ENCODE measurements at places on chromosomes 6 and 20.

DNA sequence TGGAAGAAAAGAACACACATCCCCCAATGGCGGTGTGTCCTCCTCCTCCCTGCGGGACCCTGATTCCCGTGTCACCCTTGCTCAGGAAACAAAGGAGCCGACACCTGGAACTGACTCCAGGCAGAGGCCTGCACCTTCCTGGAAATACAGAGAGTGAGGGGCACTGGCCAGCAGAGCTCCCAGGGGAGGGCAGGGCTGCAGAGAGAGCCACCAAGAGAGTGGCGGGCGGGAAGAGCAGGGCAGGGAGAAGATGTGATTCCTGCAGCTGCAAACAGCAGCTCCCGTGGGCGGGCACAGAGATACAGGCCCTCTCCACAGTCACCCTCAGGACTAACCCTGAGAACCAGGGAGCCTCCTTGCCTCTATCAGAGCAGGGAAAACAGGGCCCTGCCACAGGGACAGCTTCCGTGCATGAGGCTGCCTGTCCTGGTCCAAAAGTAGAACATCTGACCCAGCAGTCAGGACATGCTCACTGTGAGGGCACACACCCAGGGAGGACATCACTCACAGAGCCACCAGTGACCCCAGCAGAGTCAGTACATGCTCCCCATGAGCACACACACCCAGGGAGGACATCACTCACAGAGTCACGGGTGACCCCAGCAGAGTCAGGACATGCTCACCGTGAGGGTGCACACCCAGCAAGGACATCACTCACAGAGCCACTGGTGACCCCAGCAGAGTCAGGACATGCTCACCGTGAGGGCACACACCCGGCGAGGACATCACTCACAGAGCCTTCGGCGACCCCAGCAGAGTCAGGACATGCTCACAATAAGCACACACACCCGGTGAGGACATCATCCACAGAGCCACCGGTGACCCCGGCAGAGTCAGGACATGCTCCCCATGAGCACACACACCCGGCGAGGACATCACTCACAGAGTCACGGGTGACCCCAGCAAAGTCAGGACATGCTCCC is 193.1 kb downstream of the DLL1 start:
- no peak for DNase-seq

GRCh38 chr20:48064929-48065328 is 279.6 kb upstream of the SULF2 start:
- no peak for DNase-seq

- no peak for DNase-seq
Measured at GRCh38 chr6:12327391-12327790, 37.2 kb downstream of the EDN1 start.

GRCh38 chr20:2176946-2177345 is 75.3 kb downstream of the STK35 start:
- no peak for DNase-seq

- DNase-seq: no peak
Measured at GRCh38 chr6:118240878-118241528, 307.1 kb upstream of the PLN start.

DNA sequence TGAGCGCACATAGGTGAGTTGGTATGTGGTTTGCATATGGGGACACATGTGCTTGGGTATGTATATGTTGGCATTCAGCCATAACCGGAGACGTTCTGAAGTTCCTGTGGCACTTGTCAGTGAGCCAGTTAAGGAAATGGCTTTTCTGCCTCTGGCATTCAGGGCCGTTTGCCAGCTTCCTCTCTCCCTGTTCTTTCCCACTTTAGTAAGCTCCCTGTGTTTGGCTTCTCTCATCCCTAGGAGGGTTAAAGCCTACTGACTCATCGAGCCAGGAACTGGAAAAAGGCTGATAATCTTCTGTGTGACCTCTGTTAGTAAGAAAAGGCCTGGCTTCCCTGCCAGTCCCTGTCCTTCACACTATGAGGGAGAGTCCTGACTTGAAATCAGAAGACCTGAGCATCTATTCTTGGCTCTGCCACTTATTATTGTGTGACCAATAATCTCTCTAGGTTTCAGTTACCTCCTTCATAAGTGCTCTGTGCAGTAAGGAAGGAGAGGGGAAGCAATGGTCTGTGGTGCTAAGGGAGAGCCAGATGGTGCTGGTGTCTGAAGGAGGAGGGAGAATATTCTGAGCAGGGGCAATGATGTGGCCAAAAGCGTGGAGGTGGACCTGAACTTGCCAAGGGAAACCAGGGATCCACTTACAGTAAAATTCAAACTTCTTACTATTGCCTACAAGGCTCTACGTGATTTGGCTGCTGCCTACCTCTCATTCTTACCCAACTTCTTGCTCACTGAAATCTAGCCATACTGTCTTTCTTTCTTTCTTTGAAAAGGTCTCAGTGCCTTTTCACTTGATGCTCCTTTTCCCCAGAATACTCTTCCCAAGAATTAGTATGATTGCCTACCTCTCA is 31.4 kb downstream of the ACSS2 start:
- DNase-seq: no peak

DNA sequence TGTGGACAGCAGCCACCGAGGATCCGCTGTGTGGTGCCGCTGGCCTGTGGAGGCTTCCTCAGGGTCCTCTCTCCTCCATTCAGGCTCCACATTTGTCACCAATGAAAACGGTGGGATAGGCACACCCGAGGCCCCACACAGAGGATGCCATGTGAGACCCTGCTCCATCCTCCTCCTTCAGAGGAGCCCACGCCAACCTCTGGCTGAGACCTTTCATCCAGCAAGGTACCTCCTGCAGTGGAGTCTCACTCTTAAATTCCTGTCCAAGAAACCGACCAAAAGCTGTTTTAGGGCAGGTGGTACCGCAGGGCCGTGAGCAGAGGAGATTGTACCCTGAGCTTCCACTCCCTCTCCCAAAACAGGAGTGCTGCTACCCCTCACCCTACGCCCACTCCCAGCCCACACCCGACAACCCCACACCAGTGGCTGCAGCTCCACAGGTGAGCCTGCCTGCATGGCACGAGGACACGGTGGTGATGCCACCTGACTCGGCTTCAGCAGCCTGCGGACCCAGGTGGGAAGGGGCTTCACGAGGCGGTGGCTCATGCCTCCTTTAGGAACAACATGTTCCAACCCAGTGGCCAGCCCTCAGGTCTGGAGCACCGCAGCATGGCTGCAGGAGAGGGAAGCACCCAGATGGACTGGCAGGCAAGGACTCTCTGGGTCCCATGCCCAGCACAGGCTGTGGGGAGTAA is 237.6 kb upstream of the AFDN start:
- no peak for DNase-seq

DNA sequence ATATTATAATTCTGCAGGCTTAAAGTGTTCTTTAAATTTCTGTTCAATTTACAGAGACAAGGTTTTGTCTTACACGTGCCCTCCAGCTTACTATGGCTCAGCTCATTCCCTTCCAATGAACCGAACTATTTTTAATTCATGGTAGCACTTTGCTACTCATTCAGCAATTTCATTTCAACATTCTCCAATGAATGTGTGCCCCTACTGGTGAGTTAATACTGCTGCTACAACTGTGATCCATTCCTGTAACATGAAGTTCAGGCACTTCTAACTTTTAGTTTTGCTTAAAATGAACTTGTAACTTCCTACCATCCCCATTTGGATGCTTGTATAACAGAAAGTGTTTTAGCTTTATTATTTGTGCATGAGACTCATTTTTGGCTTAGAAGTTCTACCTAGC is 99.7 kb downstream of the F13A1 start:
- no peak for DNase-seq

DNA sequence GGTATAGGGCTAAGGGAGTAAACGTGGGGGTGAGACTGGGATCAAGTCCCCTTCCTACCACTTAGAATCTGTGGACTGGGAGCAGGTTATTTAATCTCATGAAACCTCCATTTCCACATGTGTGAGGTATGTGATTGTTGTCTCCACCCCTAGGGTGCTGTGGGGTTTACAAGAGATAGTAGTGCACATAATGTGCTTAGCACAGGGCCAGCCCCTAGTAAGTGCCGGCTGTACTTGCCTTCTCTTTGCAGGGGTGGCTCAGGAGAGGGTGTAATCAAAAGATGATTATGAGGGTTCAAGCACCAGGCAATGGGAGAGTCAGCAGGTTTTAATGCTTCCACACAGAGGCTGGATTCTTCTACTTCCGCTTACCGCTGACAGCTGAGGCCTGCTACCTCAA is 6.9 kb downstream of the NT5E start:
- DNase-seq: no peak

GRCh38 chr20:51987812-51988211 is 185.5 kb upstream of the SALL4 start:
- DNase-seq: no peak

DNA sequence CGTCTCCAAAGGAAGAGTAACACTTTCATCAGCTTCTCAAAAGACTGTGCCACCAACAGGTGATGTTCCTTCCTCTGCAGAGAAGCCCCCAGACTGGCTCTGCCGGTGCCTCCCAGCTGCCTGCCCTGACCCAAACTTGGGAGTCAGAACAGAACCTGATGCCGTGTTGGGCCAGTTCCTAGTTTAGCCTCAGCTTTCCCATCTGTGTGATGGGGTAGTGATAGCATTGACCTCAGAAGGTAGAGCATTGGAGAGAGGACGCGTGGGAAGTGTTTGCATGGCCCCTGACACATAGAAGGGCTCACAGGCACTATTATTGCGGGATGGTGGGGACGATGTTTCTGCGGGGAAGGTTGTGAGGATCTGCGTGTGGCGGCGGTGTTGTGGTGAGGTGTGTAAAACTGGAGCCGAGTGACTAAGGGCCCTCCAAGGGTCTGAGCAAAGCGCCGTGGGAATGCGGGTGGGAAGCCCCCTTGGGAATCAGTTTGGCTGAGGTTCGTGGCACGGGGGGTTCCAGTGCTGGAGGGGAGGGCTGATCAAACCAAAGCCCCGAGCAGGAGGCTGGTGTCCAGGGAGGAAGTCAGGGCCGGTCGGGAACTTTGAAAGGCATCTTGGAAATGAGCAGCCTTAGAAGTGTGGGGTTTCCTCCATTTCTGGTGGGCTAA is 1.7 kb downstream of the NTSR1 start:
- no peak for DNase-seq

GRCh38 chr20:21712443-21713059 is 7.1 kb downstream of the PAX1 start:
- DNase-seq: no peak

DNA sequence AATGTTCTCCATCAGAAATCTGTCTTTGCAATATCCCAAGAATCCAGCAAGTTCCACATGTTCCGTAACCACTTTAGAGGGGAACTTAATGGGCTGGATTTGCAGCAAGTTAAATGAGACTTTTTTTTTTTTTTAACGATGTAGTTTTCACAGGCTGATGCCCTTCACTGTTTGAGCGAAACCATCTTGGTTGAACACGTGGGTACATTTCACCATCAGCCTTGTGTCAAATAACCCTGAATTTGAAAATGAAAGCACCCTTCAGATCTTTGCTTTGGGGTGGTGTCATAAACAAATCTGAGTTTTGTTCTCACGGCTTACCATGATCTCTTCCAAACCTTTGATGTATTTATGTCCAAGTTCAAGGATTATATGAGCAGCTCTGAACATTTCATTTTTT is 73.7 kb upstream of the EXOC2 start:
- no peak for DNase-seq

DNA sequence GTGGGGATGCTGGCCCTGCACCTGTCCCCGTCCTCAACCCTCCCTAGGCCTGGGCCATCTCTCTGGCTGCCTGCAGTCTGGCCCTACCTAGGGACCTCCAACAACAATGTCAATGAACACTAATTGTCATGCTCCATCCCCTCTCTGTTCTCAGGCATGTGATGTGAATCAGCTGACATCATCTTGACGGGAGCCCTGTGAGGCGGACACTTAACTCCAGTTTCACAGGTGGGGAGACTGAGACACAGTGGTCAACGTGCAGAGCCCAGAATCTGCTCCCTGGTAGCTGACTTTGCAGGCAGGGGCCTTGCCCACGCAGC is 762 bp upstream of the TCEA2 start:
- DNase-seq: no peak

DNA sequence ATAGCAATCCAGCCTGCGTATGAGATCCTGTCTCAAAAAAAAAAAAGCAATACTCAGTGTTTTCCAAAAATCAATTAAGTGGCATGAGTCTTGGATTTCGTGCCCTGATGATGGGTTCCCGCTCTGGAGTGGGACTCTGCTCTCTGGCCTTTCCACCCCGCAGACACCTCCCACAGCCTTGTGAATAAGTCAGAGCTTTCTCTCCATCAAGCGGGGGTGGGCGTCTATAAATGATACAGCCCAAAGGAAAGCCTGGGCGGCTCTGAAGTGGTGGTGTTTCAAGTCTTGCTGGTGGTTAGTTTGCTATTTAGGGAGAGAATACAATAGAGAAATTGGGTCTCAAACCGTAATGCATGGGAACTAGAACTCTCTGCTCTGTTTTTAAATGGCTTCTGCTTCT is 52.5 kb upstream of the TAGAP start:
- DNase-seq: no peak

- DNase-seq: no peak
Measured at GRCh38 chr6:33192671-33193602, 670 bp upstream of the COL11A2 start.

DNA sequence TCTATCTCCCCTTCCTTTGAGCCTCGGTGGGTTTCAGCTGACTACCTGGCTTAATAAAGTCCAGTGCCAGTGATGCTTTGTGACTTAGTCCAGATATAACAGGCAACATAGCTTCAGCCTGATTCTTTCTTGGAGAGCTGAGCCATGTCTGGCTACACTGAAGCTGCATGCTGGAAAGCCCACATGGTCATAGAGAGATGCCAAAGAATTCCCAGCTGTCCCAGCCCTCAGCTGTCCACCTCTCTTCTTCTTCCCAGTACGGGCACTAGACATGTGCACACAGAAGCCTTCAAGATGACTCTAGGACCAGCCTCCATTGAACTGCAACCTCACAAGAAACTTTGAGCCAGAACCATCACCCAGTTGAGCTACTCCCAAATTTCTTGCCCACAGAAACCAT is 154.1 kb upstream of the MYLIP start:
- DNase-seq: no peak

GRCh38 chr6:137522198-137522798 is 28.1 kb upstream of the OLIG3 start:
- DNase-seq: no peak

DNA sequence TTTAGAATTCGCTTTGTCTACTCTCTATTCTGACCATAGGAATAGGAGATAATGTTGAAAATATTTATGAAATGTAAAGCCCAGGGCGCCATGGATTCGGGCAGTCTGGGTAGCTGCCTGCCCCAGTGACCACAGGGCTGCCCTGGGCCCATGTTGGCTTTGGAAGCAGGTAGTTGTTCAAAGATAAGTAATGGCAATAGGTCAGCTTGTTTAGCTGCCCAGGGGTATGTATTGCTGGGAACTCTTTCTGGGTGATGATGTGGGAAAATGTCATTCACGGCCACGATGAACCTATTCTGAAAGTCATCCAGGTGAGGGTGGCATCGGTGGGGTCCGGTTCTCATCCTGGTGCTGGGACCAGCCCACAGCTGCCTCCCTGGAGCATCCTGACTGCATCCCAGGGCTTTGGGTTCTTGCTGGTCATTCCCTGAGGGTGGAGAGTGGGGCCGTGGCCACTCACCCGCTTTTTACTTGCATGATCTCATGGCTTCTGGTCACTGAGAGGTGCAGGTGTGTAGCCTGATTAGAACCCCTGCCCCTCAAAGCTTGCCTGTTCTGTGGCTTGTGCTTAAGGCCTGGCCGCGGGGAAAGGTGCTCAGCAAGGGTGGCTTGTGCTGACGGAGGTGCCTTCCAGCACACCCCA is 102.8 kb downstream of the ERMARD start:
- DNase-seq: no peak

All from activated CD4-positive, alpha-beta T cell treated with anti-CD3 and anti-CD28 coated beads, Interleukin-2, Interleukin-6, amounts not matched to agents 100 ng/mL and 50 ng/mL, durations not matched to agents 16 hours and 8 hours (primary cell).